ENCODE measurements at places on chromosomes 3 and 15.

DNA sequence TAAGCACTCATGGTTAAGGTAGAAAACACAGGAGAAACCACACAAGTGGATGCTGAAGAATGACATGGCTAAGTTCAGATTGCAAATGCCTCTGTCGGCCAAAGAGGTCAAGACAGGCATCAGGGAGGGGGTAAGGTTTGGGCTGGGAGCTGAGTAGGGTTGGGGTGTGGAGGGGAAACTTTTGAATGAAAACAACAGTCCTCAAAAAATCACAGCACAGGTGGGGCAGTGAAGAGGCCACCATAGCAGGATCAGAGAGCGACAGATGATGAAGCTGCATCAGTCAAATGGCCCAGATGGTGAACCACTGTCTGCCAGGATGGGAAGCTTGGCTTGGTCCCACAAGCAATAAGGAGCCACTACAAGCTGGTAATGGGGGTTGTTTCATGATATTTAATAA is 74.9 kb downstream of the ADCY5 start:
- no peak for DNase-seq

DNA sequence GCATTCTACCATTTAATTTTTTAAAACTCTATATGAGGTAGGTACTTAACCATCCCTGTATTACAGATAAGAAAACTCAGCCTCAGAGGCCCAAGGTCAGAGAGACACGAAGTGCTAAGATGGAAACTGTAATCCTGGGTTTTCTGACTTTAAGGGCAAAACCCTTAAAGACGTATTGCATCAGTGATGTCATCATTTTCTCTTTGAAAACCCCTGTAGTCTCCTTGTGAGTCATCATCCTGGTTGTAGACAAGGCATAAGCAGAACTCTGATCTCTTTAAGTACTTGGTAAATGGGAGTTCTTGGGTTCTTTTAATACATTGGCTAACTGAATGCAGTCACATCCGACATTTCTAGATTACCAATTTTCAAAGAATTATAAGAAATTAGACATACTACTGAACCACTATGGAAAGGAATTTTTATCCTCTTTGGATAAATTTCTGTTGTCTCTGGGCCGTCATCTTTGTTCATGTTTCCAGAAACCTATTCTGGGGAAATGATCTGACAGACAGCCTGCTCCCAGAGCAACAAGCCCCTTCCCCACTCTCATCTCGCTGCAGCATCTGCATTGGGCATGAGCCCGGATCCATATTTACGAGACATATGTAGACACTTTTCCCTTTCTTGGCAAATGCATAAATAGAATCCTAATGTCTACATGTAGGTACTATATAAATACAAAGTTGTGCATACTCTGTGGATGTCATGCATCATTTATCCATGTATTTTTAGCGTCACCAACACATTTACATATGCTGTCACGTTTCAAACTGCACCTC is 48.7 kb upstream of the MDFIC2 start:
- DNase-seq = peak; percentile 1

DNA sequence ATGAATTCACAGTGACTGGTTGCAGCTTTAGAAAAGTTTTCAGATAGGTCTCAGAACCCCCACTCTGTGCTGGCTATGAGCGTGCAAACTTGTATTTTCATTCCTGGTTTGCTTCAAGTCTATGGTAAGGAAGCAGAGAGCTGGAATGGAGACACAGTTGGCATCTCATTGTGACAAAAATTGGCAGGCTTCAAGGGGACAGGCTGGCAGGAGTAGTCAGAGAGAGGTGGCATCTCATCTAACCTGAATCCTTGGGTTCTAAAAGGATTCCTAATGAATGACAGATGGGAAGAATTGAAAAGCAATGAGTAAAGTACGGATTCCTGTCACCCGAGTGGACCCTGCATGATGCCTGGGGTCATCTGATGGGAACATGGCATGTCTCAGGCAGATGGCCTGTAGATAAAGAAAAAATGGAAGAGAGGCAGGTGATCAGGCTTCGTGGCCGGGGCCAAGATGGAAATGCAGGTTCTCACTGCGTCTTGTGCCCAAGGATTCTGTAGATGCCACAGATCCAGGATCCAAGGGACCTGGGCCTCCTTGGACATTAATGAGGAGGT is 89.4 kb upstream of the ABHD17C start:
- DNase-seq = no peak

GRCh38 chr3:27060336-27060735 is 308.8 kb downstream of the NEK10 start:
- DNase-seq = no peak

DNA sequence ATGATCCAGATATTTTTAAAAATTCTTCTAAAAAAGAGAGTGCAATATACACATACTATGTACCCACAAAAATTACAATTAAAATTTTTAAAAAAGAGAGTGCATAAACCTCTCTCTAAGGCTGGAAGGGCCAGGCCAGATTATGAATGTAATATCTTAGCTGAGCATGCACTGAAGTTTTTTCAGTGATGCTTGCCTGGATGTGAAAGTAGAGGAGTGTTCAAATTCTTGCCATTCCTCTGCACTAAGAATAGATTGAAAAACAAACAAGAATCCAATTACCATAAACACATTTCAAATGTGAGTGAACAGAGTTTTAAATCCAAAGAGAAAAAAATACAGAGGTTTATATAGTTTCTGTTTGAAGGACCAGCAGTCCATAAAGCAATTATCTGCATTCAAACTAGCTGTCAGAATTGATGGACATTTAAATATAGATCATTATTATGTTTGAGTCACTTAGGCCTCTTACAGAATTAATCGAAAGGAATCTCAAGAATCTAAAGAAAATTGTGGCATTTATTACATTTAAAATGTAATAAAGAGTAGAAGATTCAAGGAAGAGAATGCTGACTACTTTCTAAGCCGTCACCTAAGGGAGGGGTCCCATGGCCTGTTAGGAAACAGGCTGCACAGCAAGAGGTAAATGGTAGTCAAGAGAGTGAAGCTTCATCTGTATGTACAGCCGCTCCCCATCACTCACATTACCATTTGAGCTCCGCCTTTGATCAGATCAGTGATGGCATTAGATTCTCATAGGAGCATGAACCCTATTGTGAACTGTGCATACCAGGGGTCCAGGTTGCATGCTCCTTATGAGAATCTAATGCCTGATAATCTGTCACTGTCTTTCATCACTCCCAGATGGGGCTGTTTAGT is 159.3 kb upstream of the MDFIC2 start:
- DNase-seq = no peak

GRCh38 chr3:45861043-45861719 is 19.3 kb upstream of the LZTFL1 start:
- DNase-seq = no peak

GRCh38 chr15:63370764-63371163 is 10.9 kb downstream of the CA12 start:
- no peak for DNase-seq
